ENCODE measurements at places on chromosomes 12 and 14.
A peak's percentile ranks its signal among the peaks of the same experiment; 100 is the strongest.

GRCh38 chr12:108438667-108439066 is 76.4 kb upstream of the FICD start:
- DNase-seq, result no peak

GRCh38 chr12:88946372-88946997 is 366.2 kb upstream of the KITLG start:
- peak; percentile 73 for DNase-seq

DNA sequence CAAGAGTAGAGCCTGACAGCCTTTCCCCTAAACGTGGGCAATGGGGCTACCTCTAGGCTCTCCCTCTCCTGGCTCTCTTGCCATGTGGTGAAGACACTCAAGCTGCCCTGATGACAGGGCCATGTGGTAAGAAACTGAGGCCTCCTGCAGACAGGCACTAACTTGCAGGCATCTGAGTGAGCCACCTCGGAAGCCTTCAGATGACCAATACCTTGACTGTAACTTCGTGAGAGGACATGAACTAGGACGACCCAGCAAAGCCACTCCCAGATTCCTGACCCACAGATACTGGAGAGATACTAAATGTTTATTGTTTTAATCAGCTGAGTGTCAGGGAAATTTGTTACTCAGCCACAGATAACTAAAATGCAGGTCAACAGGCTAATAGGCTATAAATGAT is 96.4 kb downstream of the EFCAB11 start:
- no peak for DNase-seq

- DNase-seq, result no peak
Measured at GRCh38 chr14:59150990-59151389, 37.5 kb upstream of the DAAM1 start.

GRCh38 chr14:50728836-50729235 is 60.7 kb upstream of the SAV1 start:
- DNase-seq, result no peak

DNA sequence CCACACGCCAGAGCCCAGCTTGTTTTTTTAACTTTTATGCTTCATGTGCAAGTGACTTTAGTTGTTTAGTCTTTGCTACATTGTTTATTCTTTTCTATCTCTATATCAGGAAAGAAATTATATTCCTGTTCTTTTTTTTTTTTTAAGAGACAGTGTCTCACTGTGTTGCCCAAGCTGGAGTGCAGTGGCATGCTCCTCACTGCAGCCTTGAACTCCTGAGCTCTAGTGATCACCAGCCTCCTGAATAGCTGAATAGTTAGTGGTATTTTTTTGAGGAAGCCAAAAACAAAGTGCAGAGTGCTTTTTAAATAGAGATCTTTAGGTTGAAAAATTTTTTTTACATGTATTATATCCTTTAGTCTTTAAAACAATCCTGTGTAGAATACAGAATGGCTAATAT is 58.2 kb downstream of the ETNK1 start:
- no peak for DNase-seq

- no peak for DNase-seq
Measured at GRCh38 chr14:101183376-101184103, 280.0 kb upstream of the RTL1 start.

DNA sequence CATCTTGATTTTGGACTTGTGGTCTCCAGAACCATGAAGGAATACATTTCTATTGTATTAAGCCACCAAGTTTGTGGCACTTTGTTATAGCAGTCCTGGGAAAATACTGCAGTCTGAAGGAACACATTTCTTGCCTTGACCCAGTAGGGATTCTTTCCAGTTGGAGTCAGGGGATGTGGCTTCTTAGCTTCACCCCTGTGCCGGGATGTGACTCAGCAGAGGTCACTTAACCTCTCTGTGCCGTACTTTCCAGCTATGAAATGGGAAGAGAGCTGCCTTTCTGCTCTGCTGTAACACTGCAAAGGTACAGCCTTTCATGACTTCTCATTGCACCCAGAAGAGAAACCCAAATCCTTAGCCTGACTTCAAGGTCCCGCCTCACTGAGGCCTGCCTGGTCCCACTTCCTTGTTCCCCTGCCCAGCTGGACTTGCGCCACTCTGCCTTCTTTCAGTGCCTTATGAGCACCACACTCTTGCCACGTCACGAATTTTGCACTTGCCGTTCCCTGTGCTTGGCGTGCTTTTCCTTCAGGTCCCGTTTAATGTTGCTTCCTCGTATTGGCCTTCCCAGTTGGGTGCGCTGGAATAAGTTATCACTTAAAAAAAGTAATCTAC is 24.2 kb downstream of the CHST11 start:
- DNase-seq, result no peak

DNA sequence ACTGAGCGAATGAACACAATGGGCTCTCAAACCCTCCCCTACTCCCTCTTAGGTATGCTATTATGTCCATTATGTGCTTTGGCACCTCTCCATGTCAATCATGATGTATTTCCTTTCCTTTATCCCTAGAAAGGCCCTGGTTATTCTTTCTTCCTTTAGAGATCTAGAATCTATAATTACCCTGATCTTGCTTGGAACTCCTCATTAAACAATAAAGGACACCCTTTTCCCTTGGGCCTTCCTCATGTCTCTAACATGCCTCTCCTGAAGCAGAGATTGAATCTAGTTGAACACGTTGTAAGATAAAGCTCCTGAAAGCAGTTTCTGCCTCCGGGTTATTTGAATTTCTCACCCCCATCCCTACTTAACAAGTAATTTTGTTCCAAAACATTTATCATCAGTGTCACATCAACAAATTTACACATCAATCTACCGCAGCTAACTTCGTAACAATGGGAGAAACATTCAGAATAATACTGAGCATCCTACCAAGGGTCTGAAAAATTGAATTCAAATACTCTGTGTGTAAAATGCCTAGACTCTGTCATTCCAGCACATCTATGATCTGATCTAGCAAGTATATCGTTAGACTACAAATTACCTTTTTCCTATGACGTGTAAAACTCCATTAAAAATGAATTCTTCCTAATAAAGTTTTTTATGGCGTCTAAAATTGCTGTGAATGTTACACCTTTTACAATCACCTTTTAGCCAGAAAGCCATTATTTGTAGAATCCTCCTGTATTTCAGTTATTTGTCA is 5.4 kb downstream of the USP44 start:
- no peak for DNase-seq

- no peak for DNase-seq
Measured at GRCh38 chr14:101903111-101903561, 61.2 kb upstream of the DYNC1H1 start.

DNA sequence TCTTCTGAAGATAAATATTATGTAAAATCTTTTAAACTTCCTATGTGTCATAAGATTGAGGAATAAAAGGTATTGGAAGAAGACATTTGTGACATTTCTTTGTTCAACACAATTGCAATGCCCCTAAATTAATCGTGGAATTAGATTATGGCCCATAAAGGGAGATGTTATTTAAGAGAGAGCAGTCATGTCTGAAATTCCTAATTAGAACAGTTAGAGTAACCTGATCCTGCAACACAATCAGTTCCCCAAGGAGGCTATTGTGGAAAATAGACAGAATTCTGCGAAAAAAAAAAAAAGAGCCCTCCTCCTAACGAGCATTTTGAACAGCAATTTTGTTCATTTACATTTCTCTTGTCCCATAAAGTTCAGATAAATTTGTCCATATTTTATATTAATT is 339.5 kb downstream of the PAWR start:
- no peak for DNase-seq

GRCh38 chr12:4420138-4420670 is 25.4 kb downstream of the FGF6 start:
- DNase-seq, result no peak

DNA sequence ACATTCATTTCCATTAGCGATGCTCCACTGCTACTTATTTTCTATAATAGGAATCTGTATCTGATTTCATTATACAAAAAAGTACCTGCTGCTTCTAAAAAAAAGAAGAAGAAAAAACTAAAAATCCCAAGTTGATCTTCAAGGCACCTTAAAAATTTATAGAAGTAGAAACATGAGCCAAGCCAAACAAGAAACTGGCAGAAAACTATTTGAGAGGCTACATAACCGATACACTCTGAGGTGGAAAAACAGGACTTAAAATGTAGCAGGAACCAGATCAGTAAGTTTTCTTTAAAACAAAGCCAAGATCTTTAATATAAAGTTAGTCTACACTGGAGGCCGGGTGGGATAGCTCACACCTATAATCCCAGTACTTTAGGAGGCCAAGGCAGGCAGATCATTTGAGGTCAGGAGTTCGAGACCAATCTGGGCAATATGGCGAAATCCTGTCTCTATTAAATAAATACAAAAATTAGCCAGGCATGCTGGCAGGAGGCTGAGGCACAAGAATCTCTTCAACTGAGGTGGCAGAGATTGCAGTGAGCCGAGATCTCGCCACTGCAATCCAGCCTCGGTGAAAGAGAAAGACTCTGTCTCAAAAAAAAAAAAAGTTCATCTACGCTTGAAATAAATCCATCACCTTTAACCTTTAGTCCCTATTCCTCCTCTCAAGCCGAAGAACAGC is 278.6 kb downstream of the MED13L start:
- DNase-seq, result no peak

DNA sequence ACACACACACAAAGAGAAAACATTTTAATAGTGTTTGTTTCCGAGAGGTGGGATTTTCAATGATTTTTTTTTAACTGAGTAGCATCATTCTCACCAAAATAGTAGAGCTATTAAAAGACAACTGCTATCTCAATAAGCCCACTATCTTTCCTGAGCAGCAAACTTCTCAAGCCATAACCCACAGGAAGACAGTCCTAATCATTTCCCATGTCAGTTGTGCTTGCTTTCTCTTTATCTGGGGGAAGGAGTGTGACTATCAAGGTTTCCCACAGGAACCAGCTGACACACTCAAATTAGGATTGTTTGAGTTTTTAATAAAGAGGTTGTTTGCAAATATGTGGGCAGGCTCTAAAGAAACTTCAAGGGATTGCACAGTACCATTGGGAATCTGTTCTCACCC is 4.9 kb upstream of the MAX start:
- DNase-seq, result no peak

GRCh38 chr14:77230914-77231313 is 40.1 kb downstream of the NGB start:
- no peak for DNase-seq

- peak; percentile 22 for DNase-seq
Measured at GRCh38 chr12:3199551-3200031, 122.4 kb downstream of the TSPAN9 start.

DNA sequence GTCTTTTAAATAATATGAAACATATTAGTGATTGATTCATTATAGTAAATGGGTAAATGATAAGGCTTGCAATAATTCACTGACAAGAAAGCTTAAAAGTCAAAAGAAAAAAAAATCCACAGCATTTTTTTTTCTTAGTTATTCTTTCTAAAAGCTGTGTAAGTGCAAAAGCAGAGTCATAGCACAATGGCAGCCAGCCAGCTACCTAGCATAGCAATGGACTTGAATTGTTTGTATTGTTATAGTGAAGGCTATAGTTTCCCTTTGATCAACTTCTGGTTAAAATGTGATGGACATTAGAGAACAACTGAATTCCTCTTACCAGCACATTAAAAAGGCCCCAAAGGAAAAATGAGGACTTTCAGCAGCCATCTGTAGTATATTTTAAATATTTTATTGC is 232.1 kb downstream of the NAV3 start:
- peak; percentile 27 for DNase-seq

DNA sequence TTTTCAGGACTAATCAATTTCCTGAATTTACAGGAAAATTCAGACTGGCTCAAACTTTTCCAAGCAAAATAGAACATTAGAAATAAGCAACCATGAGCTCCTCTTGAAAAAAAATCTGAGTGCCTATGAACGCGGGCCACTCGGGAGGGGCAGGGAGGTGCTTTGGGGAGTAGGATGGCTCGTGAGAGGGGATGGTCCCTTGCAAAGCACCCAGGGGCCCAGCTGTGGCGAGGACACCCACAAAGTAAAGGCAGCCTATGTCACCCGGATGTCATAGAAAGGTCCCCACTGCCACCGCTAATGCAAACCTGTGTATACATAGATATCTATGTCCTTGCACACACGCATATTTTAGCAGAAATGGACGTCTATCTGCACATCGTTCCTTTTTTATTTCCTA is 309.9 kb downstream of the ADGRD1 start:
- no peak for DNase-seq

DNA sequence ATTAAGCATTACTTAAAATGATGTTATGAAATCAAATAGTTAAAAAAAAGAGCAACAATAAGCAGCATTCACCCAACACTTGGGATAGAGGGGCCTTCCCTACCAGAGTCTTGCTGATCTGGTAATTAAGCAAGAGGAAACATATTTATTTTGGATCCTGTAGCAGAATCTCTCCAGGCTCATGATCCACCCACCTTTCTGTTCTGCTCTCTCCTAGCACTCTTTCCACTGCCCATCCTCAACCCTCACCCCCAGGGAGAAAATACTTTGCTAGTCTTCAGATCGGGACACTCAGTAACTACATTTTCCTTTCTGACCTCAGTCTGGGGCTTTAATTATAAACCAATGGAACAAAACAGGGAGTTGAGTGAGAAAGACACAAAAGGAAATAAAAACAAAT is 1541.9 kb downstream of the AACS start:
- no peak for DNase-seq

DNA sequence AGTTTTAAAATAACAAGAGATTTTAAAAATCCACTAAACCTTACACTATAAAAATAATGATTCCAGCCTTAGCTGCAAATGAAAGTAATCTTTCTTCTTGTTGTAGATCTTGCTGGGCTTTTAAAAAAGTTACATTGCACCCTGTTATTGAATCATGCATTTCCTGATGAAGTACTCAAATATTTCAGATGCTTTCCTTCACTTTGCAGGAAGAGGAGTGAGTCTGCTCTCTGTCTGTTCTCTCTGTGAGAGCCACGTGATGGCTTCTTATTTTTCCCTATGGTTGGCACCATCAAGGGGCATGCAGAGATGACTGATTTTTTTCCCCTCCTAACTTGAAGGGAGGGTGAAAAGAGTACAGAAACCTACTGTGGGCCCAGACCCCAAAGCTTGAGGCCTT is 262.7 kb downstream of the ATP23 start:
- peak; percentile 4 for DNase-seq
